ENCODE measurements at places on chromosomes 7 and 10. TPM values are rescaled to one million over a fixed set of nuclear protein-coding genes. Genes with fewer than 3 reads are reported as not detected.

EPHB6 gene
- polyA plus RNA-seq = 1.2 TPM

FAM241B gene
- 4.2 TPM for polyA plus RNA-seq

CHST3 gene
- polyA plus RNA-seq = 0.23 TPM

RBP4 gene
- 3.0 TPM for polyA plus RNA-seq

MRPS17 gene
- polyA plus RNA-seq = 16.9 TPM

Measured in sigmoid colon (tissue), 7 donors.